Choroid plexus epithelial cell (primary cell): ENCODE measurements at places on chromosomes 16 and 17.

- no peak for DNase-seq
Observed at GRCh38 chr16:8489580-8489979, 100.7 kb downstream of the TMEM114 start.

DNA sequence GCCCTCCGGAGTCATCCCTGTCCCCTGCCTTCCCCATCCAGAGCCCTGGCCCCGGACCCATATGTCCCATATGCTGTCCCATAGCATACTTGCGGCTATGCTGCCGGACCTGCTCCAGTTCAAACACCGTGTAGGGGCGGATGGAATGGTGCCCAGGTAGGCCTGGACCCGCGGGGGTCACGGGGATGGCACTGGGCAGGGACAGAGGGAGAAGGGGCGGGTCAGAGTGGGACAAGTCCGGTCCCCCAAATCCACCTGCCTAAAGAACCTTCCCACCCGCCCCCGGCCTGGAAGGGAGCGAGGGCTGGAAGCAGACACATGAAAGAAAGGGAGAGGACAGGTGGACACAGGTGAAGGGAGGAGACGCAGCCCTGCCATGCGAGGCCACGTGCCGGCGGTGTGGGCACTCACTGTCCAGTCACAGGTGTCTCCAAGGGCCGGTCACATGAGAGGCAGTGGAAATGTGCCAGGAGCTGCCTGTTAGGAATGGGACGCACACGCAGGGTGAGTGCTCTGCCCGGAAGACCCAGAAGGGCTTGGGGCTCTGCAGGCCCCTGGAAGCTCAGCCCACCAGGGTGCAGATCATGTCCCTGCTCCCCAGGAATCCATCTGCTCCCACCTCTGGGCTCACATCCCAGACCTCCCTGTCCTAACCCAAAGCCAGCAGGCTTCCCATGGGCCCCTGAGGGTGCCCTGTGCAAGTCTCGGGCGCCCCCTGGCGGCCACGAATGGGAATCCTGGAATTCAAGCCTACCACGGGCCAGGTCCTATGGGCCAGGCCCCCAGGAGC, 14.0 kb downstream of the UBALD2 start:
- DNase-seq = peak; percentile 81

GRCh38 chr17:278676-279059, 73.9 kb downstream of the RPH3AL start:
- DNase-seq = no peak

- no peak for DNase-seq
Observed at GRCh38 chr16:58962811-58963210, 228.7 kb upstream of the GOT2 start.

GRCh38 chr16:57127037-57127763, 34.8 kb downstream of the CPNE2 start:
- DNase-seq = no peak

- no peak for DNase-seq
Observed at GRCh38 chr17:66341462-66341861, 39.0 kb downstream of the PRKCA start.

DNA sequence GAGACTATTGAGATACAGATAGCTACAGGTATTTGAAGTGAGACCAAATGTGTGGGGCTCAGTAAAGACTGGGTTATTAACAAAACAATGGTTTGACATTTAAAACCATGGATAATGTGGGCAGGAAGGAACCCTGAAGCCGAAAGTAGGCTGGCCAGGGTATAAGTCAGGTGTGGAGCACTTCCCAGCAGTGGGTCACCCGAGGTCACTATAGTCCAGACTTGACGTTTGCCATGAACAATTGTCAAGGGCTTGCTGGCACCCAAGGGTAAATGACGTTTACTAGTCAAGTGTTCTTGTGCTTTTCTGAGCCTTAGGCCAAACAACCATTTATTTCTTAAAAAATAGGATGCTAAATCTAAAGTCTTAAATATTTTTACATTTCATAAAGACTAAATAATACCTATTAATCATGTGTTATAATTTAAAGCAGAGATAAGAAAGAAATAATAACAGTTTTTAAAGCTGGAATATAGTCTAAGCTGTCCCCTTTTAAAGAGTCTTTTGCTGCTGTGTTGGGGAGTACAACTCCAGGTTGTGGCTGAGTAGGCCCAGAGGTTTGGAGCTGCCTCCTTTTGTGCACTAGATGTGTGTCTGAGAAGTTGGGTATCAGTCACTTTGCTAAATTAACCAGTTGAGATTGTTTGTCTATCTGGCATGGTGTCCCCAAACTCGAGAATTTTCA, 15.7 kb downstream of the ALDH3A2 start:
- DNase-seq = no peak

DNA sequence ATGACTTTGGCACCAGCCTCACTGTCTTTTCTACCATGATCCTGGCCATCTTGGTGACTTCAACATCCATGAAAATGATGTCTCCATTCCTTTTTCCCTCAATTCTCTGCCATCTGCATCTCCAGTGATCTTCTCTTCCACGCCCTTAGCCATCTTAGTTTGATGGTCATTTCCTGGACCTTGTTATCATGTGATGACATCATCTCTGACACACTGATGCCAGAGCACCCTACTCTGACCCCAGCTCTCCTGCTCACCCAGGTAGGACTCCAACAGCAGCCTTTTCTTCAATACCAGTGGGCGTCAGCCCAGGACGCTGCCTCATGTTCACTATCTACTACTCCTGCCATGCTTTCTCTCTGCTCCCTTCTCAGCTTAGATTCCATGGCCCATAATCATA, 83.2 kb downstream of the ZZEF1 start:
- no peak for DNase-seq

- DNase-seq = no peak
Observed at GRCh38 chr16:89190150-89190958, 10.0 kb downstream of the SLC22A31 start.

GRCh38 chr16:85136702-85137322, 24.5 kb upstream of the CIBAR2 start:
- DNase-seq = peak; percentile 81

DNA sequence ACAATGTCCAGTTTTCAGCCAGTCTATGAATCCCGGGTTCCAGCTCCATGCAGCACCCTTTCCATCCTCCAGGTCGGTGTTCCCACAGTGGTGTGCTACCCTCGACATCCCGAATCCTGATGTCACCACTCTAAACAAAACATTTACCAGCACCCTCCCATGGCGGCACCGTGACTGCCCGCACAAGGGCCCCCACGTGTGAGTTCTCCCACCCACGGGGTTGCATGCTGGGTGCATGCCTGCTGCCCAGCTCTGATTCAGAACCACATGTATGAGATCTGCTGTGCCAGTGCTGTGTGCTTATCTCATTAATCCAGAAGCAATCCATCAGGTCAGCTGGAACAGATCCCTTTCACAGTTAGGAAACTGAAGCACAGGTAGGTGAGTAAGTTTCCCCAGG, 57.4 kb downstream of the C16orf78 start:
- DNase-seq = no peak

DNA sequence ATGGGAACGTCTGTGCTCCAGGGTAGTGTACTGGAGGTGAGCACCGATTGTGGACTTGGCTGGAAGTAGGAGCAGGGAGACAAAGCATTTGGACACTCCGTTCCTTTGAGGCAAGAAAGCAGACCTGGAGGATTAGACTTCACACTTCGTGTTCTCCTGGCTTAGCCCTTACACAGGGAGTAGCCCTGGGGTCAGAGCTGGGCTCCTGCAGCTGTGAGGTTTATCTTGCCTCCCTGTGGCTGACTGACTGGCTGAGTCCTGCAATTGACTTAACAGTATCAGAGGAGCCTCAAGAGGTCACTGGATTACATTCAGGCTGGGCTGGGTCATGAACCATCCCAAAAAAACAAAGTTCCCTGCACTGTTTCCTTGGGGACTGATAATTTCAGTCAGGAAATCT, 37.1 kb downstream of the MPRIP start:
- DNase-seq = no peak

GRCh38 chr17:76869496-76870376, 1.5 kb downstream of the MGAT5B start:
- DNase-seq = no peak
